Stimulated activated CD4-positive, alpha-beta T cell treated with anti-CD3 and anti-CD28 coated beads, Interleukin-2, amount 100 ng/mL, for 48 hours (primary cell): ENCODE measurements at places on chromosomes 2 and 18.
A peak's percentile ranks its signal among the peaks of the same experiment; 100 is the strongest.

- no peak for DNase-seq
These were observed 57.5 kb upstream of the SLC14A2 start for GRCh38 chr18:45557779-45558178.

- no peak for DNase-seq
These were observed at the start of gene SP9 for GRCh38 chr2:174334781-174335251. Gene SP9, plus strand, starts transcription at chr2:174334954. Its CDS starts 139 bp downstream, at chr2:174335093.

- no peak for DNase-seq
These were observed 522.3 kb upstream of the MYT1L start for GRCh38 chr2:2853346-2853745.

- no peak for DNase-seq
These were observed 27.9 kb upstream of the TYMS start for GRCh38 chr18:629269-630150.

- DNase-seq: no peak
These were observed 98.0 kb downstream of the TRABD2A start for GRCh38 chr2:84782717-84783442.

DNA sequence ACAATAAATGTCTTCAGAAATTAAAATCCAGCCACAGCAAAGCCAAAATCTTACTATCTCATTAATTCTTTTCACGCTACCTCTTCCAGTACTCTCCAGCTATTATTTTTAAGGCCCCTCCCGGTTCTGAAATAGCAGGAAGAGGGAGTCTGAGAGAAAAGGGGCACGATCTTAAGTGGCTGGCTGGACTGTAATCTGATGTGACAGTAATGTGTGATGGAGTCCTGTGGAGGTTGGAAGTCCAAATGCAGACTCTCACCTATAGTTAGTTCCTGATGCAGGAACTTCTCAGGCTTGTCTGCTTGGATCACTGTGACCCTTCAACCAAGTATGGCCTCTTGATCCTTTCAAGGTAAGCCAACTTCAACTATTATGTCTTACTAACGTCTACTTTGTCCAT lies 43.2 kb downstream of the SMAD2 start:
- DNase-seq: no peak

- DNase-seq: no peak
These were observed 30.6 kb upstream of the CD8A start for GRCh38 chr2:86821306-86821705.

DNA sequence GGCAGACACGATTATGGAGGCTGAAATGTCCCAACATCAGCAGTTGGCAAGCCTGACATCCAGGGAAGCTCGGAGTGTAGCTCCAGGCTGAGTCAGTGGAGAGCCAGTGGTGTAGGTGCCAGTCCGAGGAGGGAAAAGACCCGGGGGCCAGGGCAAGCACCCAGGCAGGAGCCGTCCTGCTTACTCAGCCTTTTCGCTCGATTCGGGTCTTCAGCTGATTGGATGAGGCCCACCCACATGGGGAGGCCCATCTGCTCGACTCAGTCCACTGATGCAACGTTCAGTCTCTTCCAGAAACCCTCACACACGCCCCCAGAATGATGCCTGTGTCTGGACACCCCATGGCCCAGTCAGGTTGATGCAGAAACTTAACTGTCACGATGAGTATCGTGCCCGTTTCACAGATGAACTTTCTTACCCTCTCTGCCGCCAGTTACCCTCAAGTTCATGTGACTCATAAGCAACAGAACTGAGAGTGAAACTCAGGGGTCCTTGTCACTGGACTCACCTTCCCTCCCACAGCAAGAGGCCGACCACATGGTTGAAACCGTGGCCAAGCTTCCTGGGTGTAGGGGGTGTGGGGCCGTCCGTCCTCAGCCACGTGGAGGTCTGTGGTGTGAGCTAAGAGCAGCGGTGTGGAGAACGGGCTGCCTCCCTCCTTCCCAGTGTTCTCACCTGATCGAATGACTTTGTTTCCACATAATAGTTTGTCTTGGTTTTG lies 197.4 kb upstream of the HDAC4 start:
- DNase-seq: no peak

- no peak for DNase-seq
These were observed 235.5 kb downstream of the GULP1 start for GRCh38 chr2:188527141-188527540.

DNA sequence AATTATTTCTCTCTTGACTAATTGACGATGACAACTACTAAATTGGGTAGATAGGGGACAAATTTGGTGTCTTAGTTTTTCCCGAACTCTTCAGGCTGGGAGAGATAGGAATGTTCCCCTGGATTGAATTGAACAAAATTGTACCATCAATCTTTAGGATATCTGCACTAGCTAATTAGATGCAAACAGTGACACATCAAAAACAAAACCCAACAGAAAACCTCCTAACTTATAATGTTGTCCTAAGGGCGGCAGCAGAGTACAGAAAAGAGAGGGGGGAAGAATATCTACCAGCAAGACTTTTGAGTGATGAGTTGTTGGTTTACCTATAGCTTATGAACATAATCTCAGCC lies 342.9 kb downstream of the INSIG2 start:
- no peak for DNase-seq

GRCh38 chr2:73112026-73112912 lies 479 bp downstream of the RAB11FIP5 start:
- DNase-seq: no peak

GRCh38 chr2:209442939-209443338 lies 19.1 kb downstream of the MAP2 start:
- DNase-seq: no peak

GRCh38 chr2:112957511-112957910 lies 20.3 kb upstream of the IL36G start:
- no peak for DNase-seq

DNA sequence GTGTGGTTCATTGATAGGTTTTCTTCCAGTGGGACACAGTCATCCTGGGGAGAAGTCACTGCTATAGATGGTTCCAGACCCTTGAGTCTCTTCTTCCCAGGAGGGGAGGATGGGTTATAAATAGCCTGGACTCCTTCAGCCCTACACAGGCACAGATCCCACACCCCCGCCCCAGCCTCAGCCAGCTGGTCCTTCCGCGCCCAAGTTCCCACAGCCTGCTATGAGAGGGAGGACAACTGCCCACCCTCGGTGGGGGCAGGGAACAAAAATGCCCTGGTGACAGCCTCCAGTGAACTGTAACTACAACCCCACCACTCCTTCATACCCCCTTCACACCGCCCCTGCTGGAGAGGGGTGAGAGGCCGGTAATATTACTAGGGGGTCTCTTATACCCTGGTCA lies 3.2 kb downstream of the ZBTB7C start:
- DNase-seq: no peak

DNA sequence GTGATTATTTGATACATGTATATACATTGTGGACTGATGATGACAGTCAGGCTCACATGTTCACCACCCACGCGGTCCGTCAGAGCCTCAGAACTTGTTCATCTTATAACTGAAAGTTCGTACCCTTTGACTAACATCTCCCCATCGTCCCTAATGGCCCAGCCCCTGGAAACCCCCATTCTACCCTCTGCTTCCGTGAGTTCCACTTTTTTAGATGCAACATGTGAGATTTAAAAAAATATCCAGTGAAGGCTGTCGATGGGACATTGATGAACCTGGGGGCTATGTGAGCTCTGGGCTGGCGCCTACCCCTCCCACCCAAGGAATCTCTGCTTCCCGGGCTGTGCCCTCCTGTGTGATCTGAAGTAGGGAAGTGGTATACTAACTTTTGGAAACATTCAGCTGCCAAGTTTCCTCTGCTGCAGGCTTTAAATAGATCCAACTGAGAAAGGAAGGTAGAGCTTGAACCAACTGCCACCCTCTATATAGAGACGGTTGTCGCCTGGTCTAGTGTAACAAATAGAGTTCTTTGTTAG lies 163.8 kb downstream of the FAM210A start:
- peak; percentile 79 for DNase-seq

DNA sequence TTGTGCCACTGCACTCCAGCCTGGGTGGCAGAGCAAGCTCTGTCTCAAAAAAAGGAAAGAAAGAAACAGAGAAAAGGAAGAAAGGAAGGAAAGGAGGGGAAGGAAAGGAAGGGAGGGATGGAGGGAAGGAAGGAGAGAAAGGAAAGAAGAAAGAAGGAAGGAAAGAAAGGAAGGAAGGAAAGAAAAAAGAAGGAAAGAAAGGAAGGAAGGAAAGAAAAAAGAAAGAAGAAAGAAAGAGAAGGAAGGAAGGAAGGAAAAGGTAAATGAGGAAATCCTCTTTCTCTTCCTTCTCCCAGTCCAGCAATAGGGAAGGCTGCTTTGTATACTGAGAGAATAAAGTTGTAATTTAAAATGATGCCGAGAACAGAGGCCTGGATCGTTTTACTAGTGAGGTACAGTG lies 22.8 kb upstream of the ZNF407 start:
- no peak for DNase-seq

GRCh38 chr18:58005885-58006523 lies 38.0 kb upstream of the NEDD4L start:
- no peak for DNase-seq

GRCh38 chr18:39494211-39494896 lies 1928.8 kb upstream of the CELF4 start:
- no peak for DNase-seq

- no peak for DNase-seq
These were observed 132.9 kb downstream of the SOCS6 start for GRCh38 chr18:70421471-70422390.

- no peak for DNase-seq
These were observed 60.4 kb downstream of the CIB4 start for GRCh38 chr2:26580751-26581150.

- no peak for DNase-seq
These were observed 16.6 kb downstream of the RBMS1 start for GRCh38 chr2:160477032-160477431.

DNA sequence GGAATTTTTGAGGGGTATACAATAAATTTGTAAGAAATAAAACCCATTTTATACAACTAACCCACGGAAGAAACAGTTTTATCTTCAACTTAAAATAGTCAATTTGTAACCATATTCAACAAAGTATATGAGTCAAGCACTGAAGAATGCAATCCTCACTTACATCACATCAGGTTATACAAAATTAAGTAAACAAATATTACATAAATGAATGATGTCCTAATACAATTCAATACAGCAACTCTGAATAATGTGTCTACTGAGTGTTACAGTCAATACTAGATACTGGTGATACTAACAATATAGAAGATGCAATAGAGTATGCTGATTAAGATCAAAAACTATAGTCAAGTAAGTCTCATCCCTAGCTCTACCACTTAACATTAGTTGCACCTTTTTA lies 58.6 kb downstream of the FANCL start:
- no peak for DNase-seq

DNA sequence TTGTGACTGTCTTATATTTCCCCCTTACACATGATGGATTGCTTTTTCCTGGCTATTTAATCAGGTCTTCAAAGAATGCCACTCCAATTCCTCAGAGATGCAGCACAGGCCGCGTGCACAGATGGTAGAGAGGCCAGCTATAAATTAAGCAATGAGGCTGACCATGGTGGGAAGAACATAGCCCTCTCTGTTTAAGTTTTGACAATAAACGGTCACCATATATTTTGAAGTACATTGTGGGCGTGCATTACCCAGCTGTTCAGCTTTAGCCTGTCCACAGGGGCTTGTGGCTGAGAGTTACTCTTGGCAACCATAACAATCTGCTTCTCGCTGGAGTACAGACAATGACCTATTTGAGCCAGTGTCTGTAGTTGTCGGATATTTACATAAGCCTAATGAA lies 730.8 kb downstream of the DCC start:
- no peak for DNase-seq

- no peak for DNase-seq
These were observed 467.4 kb upstream of the FANCL start for GRCh38 chr2:58708565-58708964.

- no peak for DNase-seq
These were observed 304.7 kb downstream of the PTPRM start for GRCh38 chr18:7871560-7872456.

DNA sequence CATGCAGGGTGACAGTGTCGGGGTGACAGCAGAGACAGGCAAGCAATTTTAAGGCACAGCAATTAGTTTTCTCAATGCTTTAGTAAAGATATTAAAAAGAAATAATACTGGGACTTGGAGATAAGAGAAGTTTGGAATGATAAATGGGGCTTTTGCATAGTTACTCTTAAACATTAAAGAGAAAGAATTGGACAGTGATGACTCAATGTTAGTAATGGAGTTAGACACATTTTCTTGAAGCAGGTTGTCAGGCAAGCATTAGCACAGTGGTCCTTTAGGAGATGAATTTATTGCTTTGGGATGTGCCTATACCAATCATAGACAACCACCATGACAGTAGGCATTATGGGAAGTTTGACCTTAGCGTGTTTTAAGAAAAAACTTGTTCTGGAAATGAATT lies 228.3 kb upstream of the RAB12 start:
- DNase-seq: no peak

GRCh38 chr2:153287109-153287801 lies 191.3 kb downstream of the RPRM start:
- no peak for DNase-seq

GRCh38 chr2:1593371-1594122 lies 150.8 kb downstream of the PXDN start:
- no peak for DNase-seq

DNA sequence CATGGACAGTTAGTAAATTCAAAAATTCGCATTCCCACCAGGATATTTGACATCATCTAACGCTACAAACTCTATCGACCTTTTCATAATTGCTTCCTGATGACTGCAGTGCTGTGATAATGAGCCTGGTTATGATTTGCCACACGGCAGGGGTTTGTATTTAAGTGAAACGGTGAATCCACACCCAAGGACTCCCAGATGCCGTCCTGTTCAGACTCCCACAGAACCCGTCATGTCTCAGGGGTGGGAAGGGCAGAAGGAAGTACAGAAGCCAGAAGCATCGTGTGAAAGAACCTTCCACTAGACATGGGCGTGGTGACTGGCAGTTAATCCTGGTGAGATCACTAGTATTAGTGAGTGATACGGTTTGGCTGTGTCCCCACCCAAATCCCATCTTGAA lies 91.2 kb upstream of the TMEM18 start:
- no peak for DNase-seq

- no peak for DNase-seq
These were observed 102.5 kb downstream of the FMNL2 start for GRCh38 chr2:152437276-152438108.

DNA sequence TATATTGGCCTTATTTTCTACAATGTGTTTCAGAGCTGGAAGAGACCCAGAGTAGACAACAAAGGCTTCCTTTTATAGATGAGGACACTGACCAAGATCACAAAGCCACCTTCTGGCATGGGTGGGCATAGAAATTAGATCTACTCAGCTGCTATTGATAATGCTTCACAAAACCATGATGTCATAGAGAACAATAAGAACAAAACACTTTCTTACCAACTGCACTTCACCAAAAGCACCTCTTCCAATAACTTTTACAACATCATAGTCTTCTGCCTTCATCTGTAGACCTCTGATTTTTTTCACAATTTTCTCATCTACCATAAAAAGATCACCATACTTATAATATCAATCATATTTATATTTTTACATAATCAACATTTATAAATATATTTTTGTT lies 58.1 kb downstream of the ROCK2 start:
- no peak for DNase-seq
